ENCODE measurements at places on chromosomes 7 and 10. TPM values are rescaled to one million over a fixed set of nuclear protein-coding genes. Genes with fewer than 3 reads are reported as not detected.
A peak's percentile ranks its signal among the peaks of the same experiment; 100 is the strongest.

- no peak for ATAC-seq
These were observed 643.5 kb upstream of the DPP6 start for GRCh38 chr7:153408360-153409335.

PRKG1 gene
- total RNA-seq = 0.80 TPM

DNA sequence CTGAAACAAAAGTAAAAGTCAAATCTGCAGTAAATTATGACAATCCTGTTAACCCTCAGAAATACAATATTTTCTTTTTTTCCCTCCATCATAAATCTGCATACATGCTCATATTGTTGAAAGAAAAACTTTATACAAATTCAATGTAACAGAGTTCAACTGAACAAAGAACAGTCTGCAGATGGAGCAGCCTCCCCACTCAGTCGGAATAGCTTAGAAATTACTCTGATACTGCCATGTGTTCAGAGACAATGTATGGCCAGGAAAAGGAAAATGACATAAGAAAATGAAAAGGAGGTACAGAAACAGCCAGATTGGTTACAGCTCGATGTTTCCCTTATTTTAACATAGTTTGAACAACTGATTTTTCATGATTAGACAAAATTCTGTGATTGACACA lies 651.9 kb upstream of the COBL start:
- ATAC-seq = no peak

PRR15 gene
- total RNA-seq = 0.92 TPM

ERVW-1 gene
- total RNA-seq = not detected

DNA sequence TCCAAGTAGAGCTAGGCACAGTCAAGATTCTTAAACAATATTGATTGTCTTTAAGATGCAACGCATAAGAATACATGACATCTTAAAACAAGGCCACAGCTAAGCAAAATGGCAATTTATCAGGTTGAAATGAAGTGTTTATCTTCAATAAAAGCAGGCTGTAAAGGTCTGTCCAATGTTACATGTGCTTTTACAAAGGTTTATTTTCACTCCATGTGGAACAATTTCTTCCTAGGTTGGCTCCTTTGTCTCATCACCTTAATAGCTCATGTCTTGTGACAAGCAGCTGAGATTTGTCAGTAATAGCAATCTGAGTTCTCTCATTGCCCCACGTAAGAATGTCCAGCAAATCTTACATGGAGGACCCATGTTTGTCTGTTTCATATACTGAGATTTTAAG lies 437.6 kb downstream of the GPAM start:
- no peak for ATAC-seq

BMPR1A gene
- 17.3 TPM for total RNA-seq

- no peak for ATAC-seq
These were observed 10.4 kb downstream of the HDAC9 start for GRCh38 chr7:18505870-18506460.

DNA sequence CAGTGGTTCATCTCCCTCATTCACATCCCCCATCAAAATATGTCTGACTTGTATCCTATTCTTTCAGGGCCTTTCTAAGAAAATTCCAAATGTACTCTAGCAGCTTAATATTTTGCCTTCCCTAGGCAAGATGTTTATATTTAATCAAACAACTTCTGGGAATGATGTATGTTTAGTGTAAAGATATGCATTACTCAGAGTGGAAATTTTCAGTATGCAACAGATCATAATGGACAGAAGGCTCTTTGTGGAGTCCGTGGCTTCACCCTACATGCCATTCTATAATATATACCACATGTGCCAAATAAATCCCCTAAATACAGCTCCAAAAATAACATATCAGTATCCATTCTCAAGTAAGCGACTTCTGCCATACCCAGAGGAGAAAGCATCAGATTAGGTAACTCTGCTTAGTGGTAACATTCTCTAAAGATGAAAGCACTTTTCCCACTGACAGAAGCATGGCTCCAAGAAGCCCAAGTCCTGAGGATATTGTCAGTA lies 316.6 kb downstream of the KCNMA1 start:
- ATAC-seq = no peak

DNA sequence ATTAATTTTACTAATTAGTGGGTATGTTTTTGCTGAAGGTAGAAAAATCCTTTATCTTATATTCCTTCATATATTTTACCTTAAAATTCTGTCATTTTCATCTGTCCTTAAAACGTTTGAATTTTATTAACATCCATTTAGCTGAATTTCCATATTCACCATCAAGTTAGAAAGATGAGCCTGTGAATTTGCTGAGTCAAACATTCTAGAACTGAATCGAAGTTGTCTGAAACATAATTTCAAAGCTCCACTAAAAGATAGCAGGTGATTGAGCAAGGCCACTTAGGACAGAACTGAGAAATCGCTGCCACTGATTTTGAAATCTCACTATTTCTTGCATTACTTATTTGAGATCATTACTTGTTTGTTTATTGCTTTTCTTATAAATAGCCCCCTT lies 17.5 kb downstream of the HGF start:
- no peak for ATAC-seq

GRCh38 chr7:27130540-27131389 lies at the start of gene HOXA4:
HOXA4 (minus strand) TSS chr7:27130757; CDS start chr7:27130733, 24 bp downstream.
- peak; percentile 99 for ATAC-seq

IFIT2 gene
- total RNA-seq = 1.5 TPM

DNA sequence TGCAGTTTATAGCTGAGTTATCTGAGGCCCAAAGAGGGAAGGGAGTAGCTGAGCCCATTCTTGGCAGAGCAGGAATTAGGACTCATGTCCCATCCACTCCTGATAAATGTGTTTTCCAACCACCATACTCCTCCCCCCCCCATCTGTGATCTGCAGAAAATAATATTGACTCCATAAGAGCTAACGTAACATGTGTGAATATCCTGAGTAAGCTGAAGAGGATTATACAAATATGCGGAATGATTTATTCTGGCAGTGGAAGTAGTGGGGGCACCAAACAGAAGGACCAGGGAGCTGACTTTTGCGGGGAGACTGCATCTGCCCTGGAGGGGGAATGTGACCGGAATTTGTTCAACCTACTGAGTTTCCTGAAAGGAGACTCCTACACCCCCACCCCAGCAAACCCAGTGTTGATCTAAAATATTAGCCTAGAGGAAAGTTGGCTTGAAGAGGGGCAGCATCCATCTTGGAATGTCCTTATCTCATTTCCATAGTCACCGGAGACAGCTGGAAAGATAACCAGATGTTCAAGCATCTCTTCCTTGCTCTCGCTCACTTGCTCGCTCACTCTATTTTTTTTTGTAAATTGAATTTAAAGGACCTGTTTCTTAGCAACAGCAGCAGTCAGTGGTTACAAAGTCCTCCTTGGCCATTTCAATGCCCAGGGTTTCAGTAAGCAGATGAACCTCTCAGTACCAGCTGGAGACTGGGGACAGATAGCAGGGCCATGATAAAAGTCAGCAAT lies 114.7 kb downstream of the RPS24 start:
- no peak for ATAC-seq

GARS1 gene
- 176 TPM for total RNA-seq

DNA sequence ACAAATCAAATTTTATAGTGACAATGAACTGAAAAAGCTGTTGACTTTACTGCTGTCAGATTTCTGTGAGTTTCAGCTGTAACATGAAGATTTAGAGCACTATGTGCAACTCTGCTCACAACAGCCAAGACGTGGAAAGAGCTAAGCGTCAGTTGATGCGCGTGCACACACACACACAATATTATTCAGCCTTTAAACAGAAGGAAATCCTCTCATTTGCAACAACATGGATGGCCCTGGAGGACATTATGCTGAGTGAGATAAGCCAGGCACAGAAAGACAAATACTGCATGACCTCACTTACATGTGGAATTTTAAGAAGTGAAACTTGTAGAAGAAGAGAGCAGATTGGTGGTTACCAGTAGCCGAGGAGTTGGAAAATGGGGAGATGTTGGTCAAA lies 82.8 kb upstream of the FRMD4A start:
- no peak for ATAC-seq

DNA sequence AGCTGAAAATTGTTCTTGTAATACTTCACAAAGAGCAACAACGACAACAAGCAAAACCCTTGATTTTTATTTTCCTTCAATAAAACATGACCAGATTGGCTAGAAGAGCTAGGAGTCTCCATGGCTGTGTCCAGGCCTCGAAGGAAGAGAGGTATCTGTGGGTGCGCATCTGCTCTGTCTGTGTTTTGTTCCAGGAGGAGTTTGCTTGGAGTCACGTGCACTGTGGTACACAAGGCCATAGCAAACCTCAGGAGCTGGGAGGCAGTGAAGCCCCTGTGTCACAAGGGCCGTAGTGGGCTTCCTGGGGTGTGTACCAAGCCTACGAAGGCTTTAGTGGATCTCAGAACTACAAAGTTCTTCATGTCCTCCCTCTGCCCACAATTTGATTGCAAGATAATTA lies 271.7 kb downstream of the TWIST1 start:
- no peak for ATAC-seq

DNA sequence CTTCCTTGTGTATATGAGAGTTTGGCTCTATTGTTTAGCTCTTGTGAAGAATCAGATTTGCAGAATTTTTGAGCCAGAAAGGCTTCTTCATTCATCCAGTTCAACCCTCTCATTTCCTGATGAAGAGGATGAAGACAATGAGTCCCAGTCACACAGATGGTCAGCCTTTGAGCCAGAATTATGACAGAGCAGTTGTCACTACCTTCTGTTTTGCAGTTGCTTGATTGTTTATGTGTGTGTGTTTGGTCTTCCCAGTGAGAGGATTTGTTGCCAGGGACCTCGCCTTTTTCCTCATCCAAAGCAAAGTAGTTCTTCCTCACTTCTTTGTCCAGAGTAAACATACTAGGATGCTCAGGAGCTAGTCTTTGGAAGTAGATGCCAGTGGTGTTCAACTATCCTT lies 15.6 kb downstream of the MDFIC start:
- no peak for ATAC-seq

GRCh38 chr7:133983685-133984419 lies 143.3 kb upstream of the LRGUK start:
- no peak for ATAC-seq

- no peak for ATAC-seq
These were observed 45.9 kb downstream of the INPP5A start for GRCh38 chr10:132583456-132583855.

ANKRD61 gene
- total RNA-seq = not detected

PNLIP gene
- not detected for total RNA-seq

DNA sequence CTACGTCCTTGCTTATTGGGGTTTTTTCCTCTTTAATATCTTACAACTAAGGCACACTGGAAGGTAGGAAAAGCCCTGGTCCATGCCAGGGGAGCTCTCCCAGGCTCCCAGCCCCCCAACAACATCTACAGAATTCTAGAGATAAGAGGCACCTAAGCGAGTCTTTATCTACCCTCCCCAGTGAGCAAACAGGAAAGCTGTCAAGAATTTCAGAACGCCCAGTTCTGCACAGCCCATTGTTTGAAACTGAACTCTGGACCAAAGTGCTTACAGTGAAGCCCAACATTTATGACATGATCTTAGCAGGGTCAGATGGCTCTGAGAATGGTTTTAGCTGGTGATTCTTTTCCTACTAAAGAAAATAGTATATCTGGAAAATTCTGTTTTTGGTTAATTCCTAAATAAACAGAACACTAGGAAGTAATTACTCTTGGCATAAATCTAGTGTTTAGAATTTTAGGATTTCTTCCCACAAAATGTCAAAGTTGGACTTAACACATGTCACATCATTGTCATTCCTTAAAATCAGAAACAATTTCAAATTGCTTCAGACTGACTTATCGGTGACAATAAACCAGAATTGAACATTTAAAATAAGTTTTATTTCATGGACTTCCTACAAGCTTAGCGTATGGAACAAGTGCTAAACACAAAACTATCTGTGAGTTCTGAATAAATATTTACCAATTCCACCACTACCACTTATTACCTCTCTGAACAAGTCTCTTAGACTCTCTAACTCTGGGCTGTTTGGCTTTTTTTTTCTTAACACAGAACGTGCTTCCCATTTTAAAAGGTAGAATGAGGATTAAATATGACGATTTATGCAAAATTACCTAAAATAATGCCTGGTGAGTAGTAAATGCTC lies 31.3 kb upstream of the RNF32 start:
- ATAC-seq = no peak

DNA sequence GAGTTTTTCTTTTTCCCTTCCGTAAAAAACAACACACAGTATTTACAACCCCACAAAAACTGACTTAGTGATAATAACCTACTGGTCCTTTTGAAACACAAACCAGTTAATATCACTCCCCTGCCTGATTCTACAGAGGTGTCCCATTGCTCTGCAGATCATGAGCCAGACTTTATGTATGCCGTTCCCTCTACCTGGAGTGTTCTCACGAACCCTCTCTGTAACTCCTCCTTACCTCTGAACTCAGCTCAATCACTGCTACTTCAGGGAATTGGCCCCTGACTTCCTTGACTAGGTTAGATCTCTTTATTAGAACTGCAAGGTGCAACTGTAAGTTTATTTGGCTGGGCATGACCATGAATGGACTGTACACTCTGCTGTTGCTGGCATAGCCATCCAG lies 1.6 kb upstream of the LGI1 start:
- ATAC-seq = no peak

CFAP43 gene
- not detected for total RNA-seq

DNA sequence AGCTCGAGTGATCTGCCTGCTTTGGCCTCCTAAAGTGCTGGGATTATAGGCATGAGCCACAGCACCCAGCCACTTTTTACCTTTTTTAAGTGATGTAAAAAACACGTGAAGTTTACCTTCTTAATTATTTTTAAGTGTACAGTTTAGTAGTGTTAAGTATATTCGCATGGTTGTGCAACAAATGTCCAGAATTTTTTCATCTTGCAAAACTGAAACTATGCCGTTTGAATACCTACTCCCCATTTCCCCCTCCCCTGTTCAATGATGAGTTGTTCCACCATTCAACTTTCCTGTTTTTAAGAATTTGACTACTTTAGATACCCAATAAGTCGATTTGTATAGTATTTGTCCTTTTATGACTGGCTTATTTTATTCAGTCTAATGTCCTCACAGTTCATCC lies 10.9 kb downstream of the NRBF2 start:
- no peak for ATAC-seq

DNA sequence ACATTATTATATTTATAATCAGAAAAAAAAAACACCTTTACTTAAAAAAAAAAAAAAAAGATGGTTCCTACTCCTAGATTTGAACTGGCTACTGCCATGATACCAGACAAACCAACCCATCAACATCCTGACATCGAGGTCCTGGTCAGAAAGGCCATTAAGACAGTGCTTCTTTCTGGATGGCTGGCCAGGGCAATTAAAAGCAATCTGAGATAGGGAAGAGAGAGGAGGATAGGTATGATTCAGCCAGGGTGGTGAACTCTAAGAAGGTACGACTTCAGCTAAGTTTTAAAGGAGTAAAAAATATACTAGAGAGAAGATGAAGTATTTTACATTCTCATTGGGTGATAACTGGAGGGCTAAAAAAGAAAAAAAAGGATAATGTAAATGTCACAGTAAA lies 139.0 kb downstream of the DOCK4 start:
- no peak for ATAC-seq

MRLN gene
- total RNA-seq = not detected

- no peak for ATAC-seq
These were observed 114.5 kb downstream of the ARID5B start for GRCh38 chr10:62015994-62016393.

LHFPL3 gene
- total RNA-seq = not detected

GRCh38 chr10:79245539-79246208 lies 101.6 kb upstream of the PPIF start:
- no peak for ATAC-seq

SORCS1 gene
- total RNA-seq = 0.12 TPM

Measured in esophagus mucosa (tissue), 1 donor.